ENCODE measurements at places on chromosomes 1 and 21. TPM values are rescaled to one million over a fixed set of nuclear protein-coding genes. Genes with fewer than 3 reads are reported as not detected.

DNA sequence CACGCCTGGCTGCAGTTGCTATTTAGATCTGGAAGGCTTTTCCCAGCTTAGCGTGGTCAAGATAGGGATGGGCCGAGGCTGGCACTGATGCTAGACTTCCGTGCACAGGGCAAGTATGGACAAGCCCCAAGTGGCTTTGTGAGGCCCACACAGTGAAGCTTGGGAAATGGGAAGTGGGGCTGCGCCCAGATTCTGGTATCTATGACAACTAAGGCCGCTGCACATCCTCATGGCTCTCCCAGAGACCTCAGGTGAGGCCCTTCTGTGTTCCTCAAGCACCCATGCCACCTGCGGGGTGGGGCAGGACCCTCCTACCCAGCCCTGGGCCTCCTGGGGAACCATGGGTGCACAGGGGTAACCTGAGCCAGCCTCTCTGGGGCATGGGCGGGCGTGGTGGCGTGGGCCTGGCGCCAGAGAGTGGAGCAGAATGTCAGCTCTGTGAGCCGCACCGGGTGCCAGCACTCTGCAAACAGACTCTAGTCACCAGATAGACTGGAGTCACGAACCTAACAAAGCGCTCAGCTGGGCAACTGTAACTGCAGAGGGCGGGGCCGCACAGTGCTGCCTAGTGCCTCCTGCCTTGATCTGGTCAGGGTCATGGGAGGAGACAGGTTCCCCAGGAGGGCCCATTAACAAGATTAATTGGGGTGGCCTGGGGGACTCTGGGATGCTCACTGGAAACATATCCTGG, 46.4 kb downstream of the ELF3 start:
- peaks cover 23% of the 10 kb centered on the region for H3K4me1 ChIP-seq
- peak overlapping the region; percentile 98 for H3K27ac ChIP-seq
- H3K27me3 ChIP-seq: no peaks in the 10 kb centered on the region
- DNase-seq: peak; percentile 83
- H3K36me3 ChIP-seq: no peaks in the 10 kb centered on the region
- no peak overlapping the region for H3K4me3 ChIP-seq

GRCh38 chr1:84721152-84721551, 30.9 kb upstream of the SSX2IP start:
- H3K4me3 ChIP-seq: no peak overlapping the region
- H3K27me3 ChIP-seq: no peaks in the 10 kb centered on the region
- peak; percentile 41 for DNase-seq
- no peaks in the 10 kb centered on the region for H3K36me3 ChIP-seq

- H3K27ac ChIP-seq: no peak overlapping the region
- peak; percentile 4 for DNase-seq
- H3K4me1 ChIP-seq: peaks cover 29% of the 10 kb centered on the region
- no peaks in the 10 kb centered on the region for H3K27me3 ChIP-seq
- H3K36me3 ChIP-seq: no peaks in the 10 kb centered on the region
- H3K4me3 ChIP-seq: no peak overlapping the region
These were observed 6.9 kb upstream of the RABGAP1L start for GRCh38 chr1:174152427-174152826.

GRCh38 chr1:206737729-206738201, 32.8 kb upstream of the IL19 start:
- H3K27me3 ChIP-seq: no peaks in the 10 kb centered on the region
- H3K36me3 ChIP-seq: peaks cover 10% of the 10 kb centered on the region
- no peak overlapping the region for H3K4me3 ChIP-seq
- H3K27ac ChIP-seq: no peak overlapping the region
- DNase-seq: no peak

GRCh38 chr1:216221260-216221700, 202.0 kb downstream of the USH2A start:
- H3K27me3 ChIP-seq: peaks cover 12% of the 10 kb centered on the region
- no peaks in the 10 kb centered on the region for H3K36me3 ChIP-seq
- DNase-seq: peak; percentile 96
- H3K4me1 ChIP-seq: peaks cover 13% of the 10 kb centered on the region
- H3K4me3 ChIP-seq: peak overlapping the region; percentile 68

DNA sequence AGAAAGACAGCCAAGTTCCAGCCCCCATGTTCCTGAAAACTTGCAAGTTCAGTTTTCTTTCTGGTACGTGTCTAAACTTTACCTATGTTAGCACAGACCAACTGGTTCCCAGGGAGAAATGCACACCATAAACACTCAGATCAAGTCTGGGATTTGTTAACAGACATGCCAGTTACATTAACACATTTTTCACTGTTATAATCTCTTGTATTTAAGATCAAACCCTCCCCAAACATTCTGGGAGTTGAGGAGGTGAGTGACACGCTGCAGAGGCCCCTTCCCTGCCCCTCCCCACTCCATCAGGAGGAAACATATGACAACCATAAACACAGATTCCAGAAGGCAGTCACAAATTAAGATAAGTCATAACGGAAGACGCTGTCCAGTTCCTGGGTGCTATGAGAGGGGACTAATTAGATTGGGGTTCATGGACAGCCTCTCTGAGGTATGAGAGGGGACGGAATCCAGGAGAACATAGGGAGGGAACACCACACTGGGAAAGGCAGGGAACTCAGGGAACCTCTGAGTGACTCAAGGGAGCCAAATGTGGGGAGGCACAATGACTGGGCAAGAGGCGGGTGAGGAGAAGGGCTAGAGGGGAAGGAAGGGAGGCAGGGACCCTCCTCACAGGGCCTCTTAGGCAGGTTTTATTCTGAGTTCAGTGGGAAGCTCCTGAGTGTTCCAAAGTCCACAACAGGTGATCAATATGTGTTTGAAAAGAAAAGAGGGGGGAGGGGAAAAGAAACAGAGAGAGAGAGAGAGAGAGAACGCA, 25.0 kb downstream of the DUSP10 start:
- H3K27me3 ChIP-seq: no peaks in the 10 kb centered on the region
- no peak for DNase-seq
- H3K4me3 ChIP-seq: no peak overlapping the region
- no peak overlapping the region for H3K27ac ChIP-seq
- peaks cover 43% of the 10 kb centered on the region for H3K4me1 ChIP-seq
- no peaks in the 10 kb centered on the region for H3K36me3 ChIP-seq

GRCh38 chr1:167520711-167521206, 2.4 kb upstream of the CD247 start:
- no peak overlapping the region for H3K4me3 ChIP-seq
- no peaks in the 10 kb centered on the region for H3K4me1 ChIP-seq
- no peak overlapping the region for H3K27ac ChIP-seq

DNA sequence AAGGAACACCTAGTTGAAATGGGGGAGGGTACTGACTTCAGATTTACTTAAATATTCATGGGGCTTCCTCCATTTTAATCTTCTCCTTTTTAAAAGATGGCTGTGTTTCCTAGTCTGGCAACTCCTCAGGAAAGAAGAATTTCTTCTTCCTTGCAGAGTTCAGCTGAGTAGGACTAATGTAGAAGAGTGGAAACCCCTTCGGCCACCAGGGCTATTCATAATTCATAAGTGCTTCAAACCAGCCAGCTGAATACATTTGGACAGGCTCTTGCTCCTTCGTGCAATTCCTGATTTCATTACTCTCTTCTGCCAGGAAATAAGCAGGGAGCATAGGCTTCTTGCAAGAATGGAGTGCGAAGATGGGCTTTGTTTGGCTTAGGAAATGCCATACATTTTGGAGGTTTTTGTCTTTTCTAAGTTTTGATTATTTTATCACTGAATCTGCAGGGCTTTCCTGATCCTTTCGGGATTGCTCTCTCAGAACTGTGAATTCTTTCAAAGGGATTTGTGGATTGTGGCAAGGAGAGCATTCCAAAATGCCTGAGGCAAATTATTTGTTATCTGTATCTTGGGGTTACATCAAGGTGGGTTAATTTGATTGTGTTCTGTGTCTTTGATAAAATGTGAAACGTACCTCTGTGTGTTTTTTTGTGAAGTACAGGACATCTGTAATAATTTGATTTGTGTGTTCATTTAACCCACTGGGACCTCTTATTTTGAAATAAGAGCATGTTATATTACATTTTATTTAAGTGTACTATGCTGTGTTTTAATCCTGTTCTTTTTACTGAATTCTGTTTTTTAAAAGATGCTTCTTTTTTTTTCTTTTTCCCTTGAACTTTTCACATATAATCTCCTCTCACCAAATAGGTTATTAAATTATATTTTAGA, 179.4 kb upstream of the SGIP1 start:
- H3K36me3 ChIP-seq: no peaks in the 10 kb centered on the region
- H3K4me1 ChIP-seq: peaks cover 10% of the 10 kb centered on the region
- H3K27me3 ChIP-seq: no peaks in the 10 kb centered on the region
- H3K4me3 ChIP-seq: no peak overlapping the region
- no peak for DNase-seq

GRCh38 chr1:92987462-92987861, 26.2 kb upstream of the DIPK1A start:
- H3K27me3 ChIP-seq: no peaks in the 10 kb centered on the region
- DNase-seq: no peak
- H3K4me3 ChIP-seq: no peak overlapping the region
- H3K27ac ChIP-seq: no peak overlapping the region
- H3K36me3 ChIP-seq: no peaks in the 10 kb centered on the region

DNA sequence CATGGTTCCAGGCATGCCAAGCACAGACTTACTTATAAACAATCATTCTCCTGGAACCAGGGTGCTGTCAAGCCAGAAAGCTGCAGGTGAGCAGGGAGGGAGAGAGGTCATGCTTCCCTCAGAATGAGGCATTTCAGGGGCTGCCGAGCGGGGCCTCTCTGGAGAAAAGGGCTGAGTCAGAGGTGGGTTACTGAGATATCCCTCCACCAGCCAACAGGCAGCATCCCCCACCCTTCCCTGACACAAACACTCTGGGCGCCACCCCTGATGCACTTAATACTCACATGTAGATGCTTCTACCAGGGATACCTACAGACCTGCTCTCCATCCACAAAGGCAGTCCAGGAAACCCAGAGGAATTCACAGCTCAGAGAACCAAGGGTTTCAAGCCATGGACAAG, 13.1 kb downstream of the STK40 start:
- peak overlapping the region; percentile 29 for H3K4me3 ChIP-seq
- no peaks in the 10 kb centered on the region for H3K27me3 ChIP-seq
- H3K27ac ChIP-seq: peak overlapping the region; percentile 98
- peaks cover 10% of the 10 kb centered on the region for H3K36me3 ChIP-seq
- H3K4me1 ChIP-seq: peaks cover 50% of the 10 kb centered on the region
- no peak for DNase-seq

- H3K4me1 ChIP-seq: peaks cover 5% of the 10 kb centered on the region
- H3K27me3 ChIP-seq: no peaks in the 10 kb centered on the region
- peaks cover 11% of the 10 kb centered on the region for H3K36me3 ChIP-seq
- no peak overlapping the region for H3K4me3 ChIP-seq
- H3K27ac ChIP-seq: no peak overlapping the region
These were observed 104.0 kb upstream of the HP1BP3 start for GRCh38 chr1:20891091-20891490.

The GBP6 gene
- 0.17 TPM for total RNA-seq

The SYPL2 gene
- not detected for total RNA-seq

The HPCAL4 gene
- 0.04 TPM for total RNA-seq

The TNFRSF8 gene
- total RNA-seq: not detected

The MED8 gene
- 41.8 TPM for total RNA-seq

The UBL4B gene
- 0.07 TPM for total RNA-seq
